ENCODE measurements at places on chromosomes 1 and 21.

GRCh38 chr1:50218344-50219120 lies 109.8 kb downstream of the ELAVL4 start:
- no peak for DNase-seq

DNA sequence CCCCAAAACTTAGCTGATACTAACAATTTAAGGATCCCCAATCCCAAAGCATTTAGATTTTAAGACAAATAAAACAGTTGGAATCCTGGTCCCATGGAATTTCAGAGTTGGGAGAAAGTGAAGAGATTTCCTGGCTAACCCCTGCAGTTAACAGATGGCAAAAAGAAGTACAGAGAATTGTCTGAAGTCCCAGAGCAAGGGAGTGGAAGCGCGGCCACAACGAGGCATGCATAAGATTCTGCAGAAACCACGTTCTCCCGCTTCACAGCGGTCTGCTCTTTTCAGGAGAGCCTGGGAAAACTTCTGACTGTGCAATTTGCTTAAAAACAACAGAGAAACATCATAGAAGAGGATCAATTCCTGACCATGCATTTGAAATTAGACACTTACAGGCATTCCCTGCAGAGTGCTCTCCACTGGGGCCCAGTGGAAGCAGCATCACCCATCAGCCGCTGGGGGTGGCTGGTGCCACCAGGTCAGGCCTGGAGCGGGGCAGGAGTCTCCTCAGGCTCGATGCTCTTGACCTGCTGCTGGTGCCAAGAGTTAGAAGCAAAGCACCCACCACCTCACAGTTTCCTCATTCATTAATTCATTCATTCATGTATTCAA lies 226.7 kb upstream of the POU3F1 start:
- DNase-seq: peak; percentile 37

- DNase-seq: no peak
Measured at GRCh38 chr1:13492711-13493110, 21.1 kb downstream of the LRRC38 start.

GRCh38 chr1:217417363-217417762 lies 213.5 kb downstream of the GPATCH2 start:
- no peak for DNase-seq

DNA sequence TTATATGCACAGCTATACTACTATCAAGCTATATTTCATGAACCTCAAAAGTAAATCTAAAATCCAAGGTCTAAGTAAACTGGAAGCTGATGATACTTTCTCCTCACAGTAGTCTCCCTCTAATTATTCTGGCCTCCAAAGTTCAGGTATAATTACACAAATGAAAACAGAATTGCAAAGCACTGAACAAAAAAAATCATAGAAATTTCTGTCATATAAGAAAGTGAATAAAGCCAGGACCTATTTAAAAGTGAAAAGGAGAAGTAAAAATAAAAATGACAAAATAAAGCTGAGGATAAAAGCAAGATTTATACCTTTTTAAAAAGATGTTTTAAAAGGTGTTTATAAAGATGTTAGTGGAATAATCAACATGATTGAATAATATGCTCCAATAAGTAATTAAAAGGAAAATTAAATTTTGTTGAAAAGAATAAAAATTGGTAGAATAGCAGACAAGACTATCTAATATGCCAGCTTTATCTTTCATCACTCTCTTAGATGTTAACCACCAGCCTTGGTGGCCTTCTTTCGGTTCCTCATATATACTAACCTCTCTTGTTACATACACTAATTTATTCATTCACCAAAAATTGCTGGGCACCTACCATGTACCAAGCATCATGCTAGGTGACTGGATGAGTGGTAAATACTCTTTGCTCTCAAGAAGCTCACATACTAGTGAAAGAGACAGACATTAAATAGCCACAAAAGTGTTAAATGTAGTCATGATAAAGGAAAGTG lies 25.1 kb downstream of the SHCBP1L start:
- no peak for DNase-seq

DNA sequence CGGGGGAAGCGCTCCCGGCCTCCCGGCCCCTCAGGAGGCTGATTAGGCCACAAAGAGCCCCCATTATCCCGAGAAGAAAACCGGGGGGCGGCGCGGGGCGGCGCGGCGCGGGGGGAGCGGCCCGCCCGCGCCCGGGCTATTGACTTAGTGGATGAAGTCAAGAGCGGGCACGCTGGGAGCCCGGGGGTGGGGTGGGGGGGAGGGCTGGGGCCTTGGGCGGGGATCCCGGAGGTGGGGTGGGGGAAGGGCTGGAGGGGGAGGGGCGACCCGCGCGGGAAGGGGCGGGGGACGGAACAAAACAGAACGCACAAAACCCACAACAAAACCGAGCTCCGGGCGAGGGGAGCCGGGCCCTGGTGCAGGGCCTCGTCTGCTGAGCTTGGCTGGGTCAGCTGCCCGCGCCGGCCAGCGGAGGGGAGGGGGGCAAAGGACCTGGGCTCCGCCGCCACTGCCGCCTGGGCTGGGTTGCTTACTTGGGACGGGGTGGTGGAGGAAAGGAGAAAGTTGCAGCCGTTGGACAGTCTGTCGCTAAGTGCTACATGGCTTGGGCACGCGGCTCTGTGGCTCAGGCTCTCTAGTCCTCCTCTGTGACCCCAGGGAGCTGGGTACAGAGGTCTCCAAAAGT lies 16.3 kb downstream of the PAX7 start:
- no peak for DNase-seq

- DNase-seq: no peak
Measured at GRCh38 chr1:23366598-23366997, 3.0 kb downstream of the ZNF436 start.

Measured in brain (organoid and tissue), 16 donors.